ENCODE measurements at places on chromosomes 5 and 9. TPM values are rescaled to one million over a fixed set of nuclear protein-coding genes. Genes with fewer than 3 reads are reported as not detected.

Gene TAL2
- not detected for polyA plus RNA-seq

Gene ELOVL7
- 0.35 TPM for polyA plus RNA-seq

- DNase-seq: no peak
These were observed 190.0 kb upstream of the GRAMD2B start for GRCh38 chr5:126233256-126233655.

GRCh38 chr5:10762776-10763500 lies 1.9 kb upstream of the DAP start:
- no peak for DNase-seq

Gene WDR38
- polyA plus RNA-seq: not detected

- DNase-seq: no peak
These were observed 39.8 kb downstream of the AK8 start for GRCh38 chr9:132838291-132838690.

Gene CTSV
- 0.67 TPM for polyA plus RNA-seq

GRCh38 chr9:7533376-7534090 lies 266.0 kb downstream of the DMAC1 start:
- no peak for DNase-seq

- peak; percentile 75 for DNase-seq
These were observed 60.1 kb upstream of the ZNF608 start for GRCh38 chr5:124806373-124807077.

Gene PCA3
- polyA plus RNA-seq: not detected

Gene FAM221B
- polyA plus RNA-seq: not detected

Gene BSPRY
- polyA plus RNA-seq: 0.47 TPM

GRCh38 chr5:169942181-169942580 lies 38.1 kb downstream of the INSYN2B start:
- no peak for DNase-seq

GRCh38 chr9:91423785-91424402 lies at the start of gene NFIL3:
Gene NFIL3 (minus strand): TSS chr9:91423832. CDS start chr9:91410734, 13,098 bp downstream.
- DNase-seq: peak; percentile 89

Gene SCGB3A1
- polyA plus RNA-seq: 2.7 TPM

DNA sequence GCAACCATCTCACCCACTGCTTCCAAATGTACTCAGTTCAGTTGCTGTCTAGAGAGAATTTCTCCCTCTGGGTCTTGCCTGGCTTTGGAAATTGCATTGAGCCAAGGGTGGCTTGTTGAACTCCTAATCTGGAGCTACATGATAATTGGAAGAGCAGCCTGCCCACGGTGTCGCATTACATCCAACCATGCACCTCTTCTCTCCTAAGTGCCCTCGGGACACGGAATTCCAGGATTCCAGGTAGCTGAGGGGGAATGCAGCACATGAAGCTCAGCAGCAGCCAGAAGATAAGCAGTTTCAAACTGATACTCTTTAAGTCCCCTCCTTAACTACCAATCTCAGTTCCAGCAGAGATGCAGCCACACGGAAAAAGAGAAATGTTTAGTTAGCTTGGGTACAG lies 509.4 kb upstream of the KLF4 start:
- DNase-seq: no peak

DNA sequence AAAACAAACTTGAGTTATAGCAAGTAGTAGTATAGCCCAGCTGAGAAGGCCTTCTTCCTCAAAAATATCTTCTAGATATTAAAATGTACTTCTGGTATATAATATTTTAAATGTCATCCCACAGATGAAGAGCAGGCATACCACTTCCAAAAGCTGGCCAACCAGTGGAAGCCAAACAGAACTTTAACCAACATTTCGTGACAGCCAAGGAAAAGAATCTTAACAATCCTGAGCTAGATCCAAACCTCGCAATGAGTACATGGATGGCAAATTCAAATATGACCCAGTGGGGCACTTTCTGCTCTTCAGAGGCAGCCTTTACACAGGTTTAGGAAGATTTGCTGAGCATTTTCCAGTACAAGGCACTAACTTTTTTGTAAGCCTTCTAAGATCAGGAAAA lies 91.8 kb upstream of the ACO1 start:
- DNase-seq: no peak

Gene CACNA1B
- 0.02 TPM for polyA plus RNA-seq

DNA sequence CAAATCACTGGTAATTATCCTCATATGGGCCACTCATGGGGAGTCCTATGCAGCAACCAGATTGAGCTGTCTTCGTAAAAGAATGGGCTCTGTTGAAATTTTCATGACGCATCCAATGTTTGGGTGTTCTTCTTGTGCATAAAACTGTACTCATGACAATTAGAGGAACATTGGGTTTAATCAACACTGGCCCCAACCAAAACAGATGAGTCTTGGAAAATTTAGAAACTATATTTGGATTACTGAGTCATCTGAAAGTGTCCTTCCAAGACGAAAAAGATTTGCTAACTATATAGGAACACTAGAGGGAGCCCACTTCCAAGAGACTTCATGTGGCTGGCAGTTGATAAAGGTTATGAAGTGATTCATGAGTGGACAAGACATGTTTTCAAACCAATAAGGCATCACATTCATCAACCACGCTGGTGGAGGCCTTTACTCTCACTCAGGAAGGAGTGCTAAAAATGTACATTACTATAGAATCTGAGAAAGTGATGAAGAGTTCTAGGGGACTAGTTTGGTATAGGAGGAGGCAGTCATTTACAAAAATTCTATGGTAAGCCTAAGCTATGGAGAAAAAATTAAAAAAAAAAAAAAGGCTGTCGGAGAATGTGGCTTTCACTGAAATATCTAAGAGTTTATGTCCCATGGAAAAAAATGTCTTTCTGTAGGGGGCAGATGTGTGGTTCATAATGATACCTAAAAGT lies 313.5 kb downstream of the PRDM9 start:
- no peak for DNase-seq

Gene SRP19
- polyA plus RNA-seq: 38.1 TPM

DNA sequence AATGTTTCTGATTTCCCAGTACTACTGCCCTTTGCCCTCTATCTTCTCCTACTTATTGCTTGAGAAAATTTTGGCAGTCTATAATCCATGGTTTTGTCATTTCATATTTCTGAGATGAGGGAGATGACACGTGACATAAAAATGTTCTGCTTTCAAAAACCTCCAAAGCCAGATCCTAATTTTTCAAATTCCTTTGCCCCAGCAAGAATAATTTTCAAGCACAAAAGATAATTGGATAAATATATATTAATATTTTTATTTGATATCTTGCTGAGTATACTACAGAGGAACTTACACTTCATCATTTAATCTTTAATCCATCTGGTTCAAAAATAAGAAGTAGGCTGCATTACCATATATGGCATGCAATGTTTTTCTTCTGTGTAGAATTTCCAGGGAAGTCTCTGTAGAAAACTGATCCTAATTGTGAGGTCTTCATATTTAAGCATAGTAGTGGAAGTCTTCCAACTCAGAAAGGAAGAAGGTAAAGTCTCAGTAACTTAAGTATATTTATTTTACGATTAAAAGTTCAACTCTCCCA lies 1738.8 kb downstream of the EFNA5 start:
- no peak for DNase-seq

Gene SLC36A2
- polyA plus RNA-seq: not detected

DNA sequence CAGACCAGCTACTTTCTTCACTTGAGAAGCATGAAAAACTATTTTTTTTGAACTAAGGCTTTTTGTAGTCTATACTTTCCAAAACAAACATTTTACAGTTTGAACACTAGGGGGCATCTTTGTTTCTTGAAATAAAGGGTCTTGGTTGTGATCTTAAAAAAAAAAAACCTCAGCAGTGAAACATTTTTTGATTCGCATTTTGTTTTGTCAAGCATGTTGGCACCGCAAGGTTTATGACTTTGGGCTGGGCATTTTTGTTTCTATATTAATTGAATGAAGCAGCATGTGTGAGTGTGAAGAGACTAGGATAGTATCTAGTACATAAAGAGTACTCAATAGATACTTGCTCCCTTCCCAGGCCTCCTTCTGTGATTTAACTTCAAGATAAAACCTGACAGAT lies 31.6 kb upstream of the ACOT12 start:
- no peak for DNase-seq

GRCh38 chr9:104993291-104993963 lies 65.5 kb upstream of the ABCA1 start:
- DNase-seq: no peak

GRCh38 chr5:180297587-180298282 lies 5.9 kb upstream of the MAPK9 start:
- DNase-seq: no peak

Gene MAP1B
- polyA plus RNA-seq: 23.7 TPM

- no peak for DNase-seq
These were observed 574.3 kb downstream of the PDE4D start for GRCh38 chr5:59319250-59319649.

DNA sequence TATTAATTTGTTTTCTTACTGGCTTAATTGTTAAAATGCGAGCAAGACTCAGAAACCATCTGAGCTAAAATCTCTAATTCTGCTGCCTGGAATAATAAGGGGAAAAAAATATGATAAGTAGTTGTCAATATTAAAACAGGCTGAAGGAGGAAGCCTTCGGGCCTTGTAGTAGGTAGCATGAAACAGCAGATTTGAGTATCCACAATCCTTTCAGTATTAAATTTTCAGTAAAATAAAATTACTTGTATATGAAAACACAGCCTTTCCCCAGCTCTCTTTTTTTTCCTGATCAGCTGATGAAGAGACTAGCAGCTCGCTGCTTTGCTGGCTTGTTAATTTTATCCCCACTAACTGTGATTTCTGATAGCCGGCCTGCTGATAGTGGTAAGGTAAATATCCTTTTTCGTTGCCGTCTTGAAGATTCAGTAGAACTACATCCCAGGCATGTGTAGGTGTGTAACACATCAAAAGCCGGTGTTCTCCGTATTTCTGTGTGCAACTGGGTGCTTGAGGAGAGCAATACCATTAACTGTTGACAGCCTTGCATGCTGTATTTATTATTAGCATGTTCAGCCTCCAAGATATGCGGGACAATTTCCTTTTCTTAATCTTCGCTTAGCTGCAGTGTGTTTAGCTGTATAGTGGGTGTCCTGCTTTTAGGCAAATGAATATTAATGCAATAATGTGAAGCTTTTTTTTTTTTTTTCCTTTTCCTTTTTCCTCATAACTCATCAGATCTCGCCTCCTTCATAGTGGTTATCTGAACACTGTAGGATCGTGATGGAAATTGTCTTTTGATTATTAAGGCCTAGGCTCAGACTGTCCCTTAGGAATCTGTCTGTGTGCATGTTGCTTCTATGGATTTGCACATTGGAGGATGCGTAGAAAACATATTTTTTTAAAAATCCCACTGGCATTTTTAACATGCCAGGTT lies 144.6 kb downstream of the SMARCA2 start:
- DNase-seq: no peak

DNA sequence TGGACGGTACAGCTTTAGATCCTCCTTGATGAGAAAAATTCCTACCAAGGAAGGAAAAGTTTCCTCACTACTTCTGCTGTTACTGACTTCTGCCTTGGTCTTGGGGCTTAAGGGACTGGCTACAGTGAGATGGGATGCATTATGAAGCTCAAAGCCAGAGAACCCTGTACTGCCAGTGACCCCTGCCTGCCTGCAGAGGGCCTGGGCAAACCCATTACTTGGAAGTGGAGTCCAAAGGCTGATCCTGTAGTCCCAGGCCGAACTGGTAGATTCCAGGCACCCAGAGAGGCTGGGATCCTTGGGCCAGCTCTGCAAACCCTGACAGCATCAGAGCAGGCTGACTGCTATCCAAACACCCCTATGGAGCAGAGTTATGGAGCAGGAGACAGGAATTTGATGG lies 25.7 kb upstream of the NR5A1 start:
- no peak for DNase-seq

Gene EGFLAM
- polyA plus RNA-seq: 37.5 TPM

GRCh38 chr5:18010053-18010452 lies 375.8 kb downstream of the TAF11L14 start:
- DNase-seq: no peak

Gene ZDHHC12
- polyA plus RNA-seq: 0.30 TPM

Gene PTRH1
- polyA plus RNA-seq: 1.0 TPM

Gene IL3
- polyA plus RNA-seq: not detected

DNA sequence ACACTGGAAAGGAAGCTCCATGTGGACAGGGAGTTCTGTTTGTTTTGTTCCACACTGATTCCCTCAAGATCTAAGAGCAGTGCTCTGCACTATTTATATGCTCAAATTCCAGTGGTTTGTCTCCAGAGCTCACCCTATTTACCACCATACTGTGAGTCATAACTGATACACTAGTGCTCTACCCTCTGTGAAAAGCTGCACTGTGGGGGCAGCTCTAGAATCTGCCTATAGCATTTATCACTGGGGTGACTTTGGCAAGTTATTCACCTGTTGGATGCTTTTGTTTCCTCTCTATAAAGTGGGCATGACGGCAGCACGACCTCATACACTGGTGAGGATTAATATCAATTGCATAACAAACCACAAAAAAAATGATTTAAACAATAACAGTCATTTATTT lies 307.8 kb downstream of the NR2F1-AS1 start:
- DNase-seq: no peak

DNA sequence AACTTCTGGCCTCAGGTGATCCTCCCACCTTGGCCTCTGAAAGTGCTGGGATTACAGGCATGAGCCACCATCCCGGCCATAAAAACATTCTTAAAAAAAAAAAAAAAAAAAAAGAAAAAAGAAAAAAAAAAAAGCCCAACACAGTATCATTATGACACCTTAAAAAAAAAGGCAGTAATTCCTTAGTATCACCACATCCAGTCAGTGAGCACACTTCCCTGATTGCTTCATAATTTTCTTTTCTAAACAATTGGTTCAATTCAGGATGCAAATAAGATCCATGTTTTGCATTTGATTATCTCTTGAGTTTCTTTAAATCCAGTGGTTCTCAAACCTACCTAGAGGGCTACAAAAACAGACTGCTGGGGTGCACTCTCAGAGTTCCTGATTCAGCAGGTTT lies 182.5 kb downstream of the CDK5RAP2 start:
- DNase-seq: no peak

Measured in ovary (tissue), 10 donors.